ENCODE measurements at places on chromosomes 1 and 21.

DNA sequence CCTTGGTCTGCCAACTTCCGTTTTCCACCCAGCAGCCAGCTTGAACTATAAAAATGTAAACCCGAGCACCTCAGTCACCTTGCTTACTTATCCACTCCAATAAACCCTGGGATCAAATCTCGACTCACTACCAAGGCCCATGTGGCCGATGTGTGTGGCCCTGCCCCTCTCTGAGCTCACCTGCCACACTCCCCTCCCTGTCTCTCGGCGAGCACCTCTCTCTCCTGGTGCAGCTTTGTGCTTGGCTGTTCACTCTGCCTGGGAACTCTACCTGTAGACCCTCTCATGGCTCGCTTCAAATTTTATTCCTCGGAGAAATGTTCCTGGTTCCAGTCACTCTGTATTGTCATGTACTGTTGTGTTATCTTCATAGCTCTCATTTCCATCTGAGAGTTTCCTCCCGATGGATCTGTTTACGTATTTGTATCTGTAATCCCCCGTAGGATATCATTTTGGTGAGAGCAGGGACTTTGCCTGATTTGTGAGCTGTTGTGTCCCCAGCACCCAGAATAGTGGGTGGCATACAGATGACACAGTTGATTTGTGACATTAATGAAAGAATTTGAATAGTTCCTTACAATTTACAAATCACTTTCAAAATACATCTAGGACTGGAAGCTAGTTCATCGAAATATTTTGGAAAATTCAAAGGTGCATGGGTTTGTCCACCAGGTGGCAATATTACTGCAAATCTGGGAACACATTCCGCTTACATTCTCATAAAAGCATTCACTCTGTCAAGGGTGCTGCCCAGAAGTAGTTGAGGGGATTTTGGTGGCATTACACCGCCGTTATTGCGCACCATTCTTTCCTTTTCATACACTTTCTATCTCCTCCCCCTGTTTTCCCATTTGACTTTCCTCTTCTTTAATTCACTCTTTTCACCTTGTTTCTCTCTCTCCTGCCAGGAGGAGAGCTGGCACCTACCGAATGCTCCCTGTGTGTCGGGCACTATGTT, 95.3 kb downstream of the ABCA4 start:
- DNase-seq: no peak

- DNase-seq: no peak
These were observed 8.2 kb downstream of the PTPRC start for GRCh38 chr1:198647055-198647454.

DNA sequence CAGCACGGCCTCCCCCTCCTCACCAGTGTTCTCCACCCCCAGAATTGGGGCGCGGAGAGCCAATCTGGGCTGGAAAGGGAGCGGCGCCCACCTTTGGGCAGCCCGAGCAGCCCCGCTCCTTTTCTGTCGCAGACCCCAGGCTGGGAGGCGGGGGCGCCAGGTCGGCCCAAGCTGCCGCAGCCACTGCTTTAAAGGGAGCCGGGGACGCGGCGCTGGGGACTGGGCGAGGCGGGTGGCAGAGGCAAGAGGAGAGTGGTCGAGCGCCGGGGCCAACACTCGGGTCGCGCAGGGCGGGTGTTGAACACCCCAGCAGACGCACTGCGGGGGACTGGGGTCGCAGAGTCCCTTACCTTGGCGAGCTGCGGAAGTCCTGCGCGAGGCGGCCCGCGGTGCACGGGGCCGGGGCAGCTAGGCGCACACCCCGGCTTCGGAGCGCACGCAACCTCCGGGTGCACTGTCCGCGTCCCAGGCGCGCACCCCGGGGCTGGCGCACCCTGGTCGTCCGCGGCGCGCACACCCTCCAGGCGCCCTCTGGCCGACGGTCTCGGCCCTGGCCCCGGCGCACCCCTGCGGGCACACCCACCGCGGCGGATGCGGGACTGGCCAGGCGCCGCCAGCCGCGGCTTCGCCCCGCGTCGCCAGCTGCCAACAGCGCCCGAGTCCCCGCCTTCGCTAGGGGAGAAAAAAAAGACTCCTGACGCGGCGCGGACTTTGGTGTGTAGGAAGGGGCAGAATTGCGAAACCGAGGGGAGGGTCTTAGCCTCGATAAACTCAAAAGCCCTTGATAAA, at the start of gene KANK4:
Gene KANK4 (minus strand): TSS at position 679 of the 789 bp plus-strand sequence. CDS start 37,870 bp downstream, outside the sequence.
- DNase-seq: no peak

- no peak for DNase-seq
These were observed 65.7 kb downstream of the PEX14 start for GRCh38 chr1:10540277-10541005.
